ENCODE measurements at places on chromosomes 6 and 20.

- DNase-seq = no peak
Measured at GRCh38 chr6:139016337-139017213, 12.0 kb upstream of the ABRACL start.

GRCh38 chr6:30162265-30163089 is 869 bp upstream of the TRIM15 start:
- no peak for DNase-seq

GRCh38 chr6:32883789-32884188 is 29.8 kb downstream of the PSMB9 start:
- DNase-seq = no peak

GRCh38 chr6:142746524-142746923 is 198.5 kb downstream of the HIVEP2 start:
- DNase-seq = no peak

GRCh38 chr6:149935668-149936067 is 6.1 kb upstream of the ULBP2 start:
- no peak for DNase-seq

- no peak for DNase-seq
Measured at GRCh38 chr20:34131491-34131890, 19.4 kb upstream of the EIF2S2 start.

DNA sequence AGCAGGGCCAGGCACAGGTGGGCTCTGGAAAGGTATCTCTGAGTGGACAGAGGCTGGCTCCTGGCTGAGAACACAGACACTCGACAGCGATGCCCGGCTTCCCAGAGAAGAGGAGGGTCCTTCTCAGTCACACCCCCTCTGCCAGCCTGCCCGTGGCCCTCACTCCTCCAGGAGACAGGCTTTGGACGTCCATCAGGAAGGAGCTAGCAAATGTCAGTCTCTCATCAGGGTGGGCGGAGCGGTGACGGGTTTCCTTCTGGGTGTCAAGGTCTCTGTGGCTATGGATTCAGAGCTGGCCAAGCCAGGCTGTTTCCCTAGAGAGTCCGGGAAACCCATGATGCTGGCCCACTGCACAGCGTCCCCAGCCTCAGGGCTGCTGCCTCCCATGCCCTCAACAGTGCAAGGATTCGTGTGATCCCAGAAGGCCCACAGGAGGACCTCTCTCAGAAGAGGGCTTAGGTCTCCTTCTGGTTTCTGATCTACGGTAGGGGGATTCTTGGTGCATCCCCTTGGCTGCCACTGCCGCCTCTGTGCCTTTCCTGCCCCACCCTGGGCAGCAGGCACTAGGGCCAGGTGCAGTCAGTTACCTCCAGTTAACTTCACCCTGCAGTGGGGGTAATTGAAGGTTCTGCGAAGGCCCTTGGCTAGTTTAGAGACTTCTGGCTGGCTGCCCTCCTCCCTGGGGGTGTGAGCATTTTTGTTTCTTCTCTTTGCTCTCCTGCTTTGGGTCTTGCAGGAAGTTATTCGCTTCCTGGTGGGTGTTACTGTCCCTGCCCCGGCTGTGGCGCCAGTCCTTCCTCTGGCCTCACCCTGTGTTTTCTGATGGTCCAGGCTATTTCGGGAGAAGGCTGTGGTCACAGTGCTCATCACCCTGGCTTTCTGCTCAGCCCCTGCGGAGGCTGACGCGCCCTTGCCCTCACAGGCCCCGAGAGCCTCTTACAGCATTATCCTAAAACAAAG is 80.2 kb downstream of the CDH4 start:
- no peak for DNase-seq

GRCh38 chr6:38172739-38173410 is 353.3 kb downstream of the ZFAND3 start:
- DNase-seq = no peak

GRCh38 chr6:110287462-110288341 is 70.4 kb downstream of the METTL24 start:
- DNase-seq = no peak

GRCh38 chr20:40359131-40359912 is 329.7 kb downstream of the MAFB start:
- no peak for DNase-seq

- DNase-seq = no peak
Measured at GRCh38 chr20:5973971-5974370, 23.5 kb downstream of the MCM8 start.

GRCh38 chr20:61516346-61517208 is 264.5 kb downstream of the CDH4 start:
- no peak for DNase-seq

DNA sequence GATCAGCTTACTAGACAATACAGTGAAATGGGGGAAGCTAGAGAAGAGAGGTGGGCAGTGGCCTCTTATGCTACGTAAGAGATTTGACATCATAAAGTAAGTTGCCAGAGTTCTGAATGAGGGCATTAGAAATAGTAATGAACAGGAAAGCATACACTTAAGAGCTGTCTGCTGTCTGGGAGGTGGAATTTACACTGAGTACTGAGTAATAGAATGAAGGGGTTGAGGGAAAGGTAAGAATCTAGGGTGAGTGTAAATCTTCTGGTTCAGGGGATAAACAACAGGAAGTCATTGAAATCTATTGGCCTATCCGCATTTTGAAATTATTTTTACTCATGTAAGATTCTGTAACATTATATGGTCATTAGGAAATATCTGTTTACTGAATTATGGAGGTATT is 35.8 kb downstream of the HLA-DMB start:
- no peak for DNase-seq

- DNase-seq = peak; percentile 74
Measured at GRCh38 chr20:46545077-46545826, 5.2 kb downstream of the OCSTAMP start.

- no peak for DNase-seq
Measured at GRCh38 chr6:100427452-100427851, 37.3 kb downstream of the SIM1 start.

DNA sequence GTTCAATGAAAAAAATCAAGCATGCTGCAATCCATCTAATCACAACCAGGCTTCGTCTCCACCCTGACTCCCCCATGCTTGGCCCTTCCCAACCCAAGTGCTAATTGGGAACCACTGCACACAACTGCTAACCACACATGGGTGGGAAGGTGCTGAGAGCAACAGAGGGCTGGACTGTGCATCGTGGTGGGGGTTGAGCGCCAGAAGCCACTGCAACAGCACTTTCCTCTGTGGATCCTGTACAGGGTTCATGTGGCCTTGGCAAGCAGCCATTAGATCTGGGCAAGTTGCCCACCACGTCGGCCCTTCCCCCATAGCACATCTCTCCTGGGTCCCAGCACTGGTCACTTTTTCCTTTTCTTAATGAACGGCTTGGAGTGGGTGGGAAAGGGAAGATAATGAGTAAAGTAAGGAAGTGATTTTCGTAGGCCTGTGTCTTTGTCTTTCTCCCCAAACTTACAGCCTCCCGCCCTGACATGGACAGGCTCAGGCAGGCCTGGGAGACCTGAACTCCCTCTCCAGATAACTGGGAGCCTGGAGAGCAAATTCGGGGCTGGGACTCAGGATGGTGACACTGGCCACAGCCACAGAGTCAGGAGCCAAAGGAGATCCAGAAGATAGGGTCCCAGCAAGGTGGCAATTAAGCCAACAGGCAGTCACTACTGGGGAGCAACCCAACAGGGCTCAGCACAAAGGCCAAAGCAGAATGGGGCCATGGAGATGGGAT is 34.4 kb upstream of the MRPS10 start:
- no peak for DNase-seq

DNA sequence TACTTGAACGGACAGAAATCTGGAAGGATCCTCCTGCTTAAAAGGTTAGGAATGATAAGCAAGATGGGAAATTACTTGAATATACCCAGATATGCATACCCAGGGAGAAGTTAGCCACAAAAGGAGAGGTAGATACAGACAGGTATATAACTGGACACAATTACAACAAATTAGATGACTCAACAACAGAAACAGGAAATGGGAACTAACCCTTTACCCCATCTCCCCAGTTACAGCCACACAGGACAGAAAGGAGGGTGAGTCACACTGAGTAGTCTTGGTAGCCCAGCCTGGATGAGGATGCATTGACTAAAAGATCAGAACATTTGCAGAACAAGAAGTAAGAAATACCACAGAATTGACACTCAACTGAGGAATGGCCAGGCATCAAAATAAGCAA is 61.2 kb downstream of the C6orf52 start:
- peak; percentile 5 for DNase-seq

GRCh38 chr20:59772373-59772705 is 161.1 kb downstream of the SYCP2 start:
- DNase-seq = no peak

DNA sequence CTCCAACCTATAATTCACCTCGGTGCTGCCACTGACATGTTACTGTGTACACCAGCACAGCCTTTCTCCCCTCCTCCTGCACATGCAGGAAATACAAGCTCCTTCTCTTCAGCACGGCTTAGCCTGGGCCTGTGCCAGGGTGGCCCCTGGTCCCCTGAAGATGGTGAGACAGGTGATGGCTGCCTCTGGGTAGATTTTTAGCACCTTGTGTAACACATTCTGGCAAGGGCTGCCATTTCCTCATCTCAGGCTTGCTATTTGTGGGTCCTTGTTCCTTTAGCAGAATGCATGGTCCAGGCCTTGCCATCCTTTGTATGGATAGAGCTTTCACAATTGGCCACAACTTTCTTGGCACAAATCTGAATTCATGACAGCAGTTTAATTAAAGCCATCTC is 151.3 kb downstream of the CDC5L start:
- DNase-seq = no peak

DNA sequence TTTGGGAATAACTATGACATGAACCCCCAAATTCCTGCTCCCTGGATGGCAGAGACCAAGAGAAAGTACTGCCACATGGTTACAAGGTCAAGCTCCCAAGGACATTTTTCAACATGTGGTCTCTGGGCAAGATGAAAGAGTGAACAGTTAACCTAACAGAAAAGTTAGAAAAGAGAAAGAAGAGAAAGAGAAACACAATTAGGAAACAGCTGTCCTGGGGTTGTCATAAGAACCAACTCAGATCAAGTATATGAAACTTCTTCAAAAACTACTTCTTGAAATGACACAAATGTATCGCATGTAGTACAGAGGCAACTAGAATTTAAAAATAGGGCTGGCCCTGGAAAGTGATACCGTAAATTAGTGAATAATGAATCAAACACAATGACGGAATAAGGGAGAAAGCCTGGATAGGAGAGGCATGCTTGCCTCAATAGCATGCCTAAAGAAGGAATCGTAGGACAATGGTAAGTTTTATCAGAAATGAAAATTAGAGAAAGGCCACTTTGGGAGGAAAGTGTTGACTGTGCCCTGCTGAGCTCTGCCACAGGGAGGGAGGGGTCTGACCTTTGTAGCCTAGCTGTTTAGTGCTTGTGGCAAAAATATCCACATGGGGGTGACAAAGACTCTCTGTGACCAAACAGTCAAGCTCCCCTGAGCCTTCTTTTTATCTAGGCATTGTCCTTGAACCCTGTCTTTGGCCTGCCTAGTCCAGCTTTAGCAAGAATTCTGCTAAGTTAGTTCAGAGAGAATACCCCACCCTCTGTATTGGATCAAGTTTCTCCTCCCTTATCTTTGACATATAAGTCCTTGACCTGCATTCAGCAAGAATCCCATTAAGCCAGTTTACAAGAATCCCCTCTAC is 4.3 kb upstream of the DCBLD1 start:
- no peak for DNase-seq

- DNase-seq = no peak
Measured at GRCh38 chr6:7887278-7887991, 23.2 kb downstream of the TXNDC5 start.

GRCh38 chr6:57109880-57110279 is 19.9 kb downstream of the ZNF451 start:
- DNase-seq = no peak

DNA sequence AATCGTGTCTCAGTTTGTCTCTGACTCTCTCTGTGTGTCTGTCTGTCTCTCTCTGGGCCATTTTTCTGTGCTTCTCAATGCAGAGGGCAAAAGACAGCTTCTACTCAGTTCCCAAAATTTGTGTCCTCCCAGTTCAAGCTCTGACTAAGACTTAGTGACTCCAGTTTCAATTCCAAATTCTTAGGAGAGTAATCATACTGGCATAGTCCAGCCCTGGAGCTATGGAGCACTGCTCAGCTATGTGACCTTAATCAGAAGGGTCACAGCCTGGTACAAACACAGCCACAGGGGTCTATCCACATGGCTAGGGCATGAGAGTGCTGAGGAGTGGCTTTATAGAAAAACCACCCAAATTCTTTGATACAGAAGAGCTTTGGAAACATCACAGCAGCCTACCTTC is 91.9 kb downstream of the FOXF2 start:
- no peak for DNase-seq

GRCh38 chr6:111555036-111555435 is 50.6 kb downstream of the TRAF3IP2 start:
- DNase-seq = no peak

GRCh38 chr20:14199111-14199510 is 138.3 kb downstream of the FLRT3 start:
- DNase-seq = no peak

DNA sequence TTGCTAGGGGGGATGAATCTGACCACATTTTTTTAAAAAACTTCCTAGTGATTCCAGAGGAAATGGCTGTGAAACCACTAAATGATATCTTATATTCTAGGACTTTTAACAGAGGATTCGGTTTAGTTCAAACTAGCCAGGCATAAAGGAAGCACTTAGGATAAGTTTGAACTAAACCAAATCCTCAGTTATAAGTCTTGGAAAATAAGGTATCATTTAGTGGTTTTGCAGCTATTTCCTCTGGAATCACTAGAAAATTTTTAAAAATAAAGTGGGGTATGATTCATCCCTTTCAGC is 327.9 kb upstream of the QKI start:
- DNase-seq = no peak

- no peak for DNase-seq
Measured at GRCh38 chr6:134634466-134634865, 315.4 kb downstream of the ALDH8A1 start.

DNA sequence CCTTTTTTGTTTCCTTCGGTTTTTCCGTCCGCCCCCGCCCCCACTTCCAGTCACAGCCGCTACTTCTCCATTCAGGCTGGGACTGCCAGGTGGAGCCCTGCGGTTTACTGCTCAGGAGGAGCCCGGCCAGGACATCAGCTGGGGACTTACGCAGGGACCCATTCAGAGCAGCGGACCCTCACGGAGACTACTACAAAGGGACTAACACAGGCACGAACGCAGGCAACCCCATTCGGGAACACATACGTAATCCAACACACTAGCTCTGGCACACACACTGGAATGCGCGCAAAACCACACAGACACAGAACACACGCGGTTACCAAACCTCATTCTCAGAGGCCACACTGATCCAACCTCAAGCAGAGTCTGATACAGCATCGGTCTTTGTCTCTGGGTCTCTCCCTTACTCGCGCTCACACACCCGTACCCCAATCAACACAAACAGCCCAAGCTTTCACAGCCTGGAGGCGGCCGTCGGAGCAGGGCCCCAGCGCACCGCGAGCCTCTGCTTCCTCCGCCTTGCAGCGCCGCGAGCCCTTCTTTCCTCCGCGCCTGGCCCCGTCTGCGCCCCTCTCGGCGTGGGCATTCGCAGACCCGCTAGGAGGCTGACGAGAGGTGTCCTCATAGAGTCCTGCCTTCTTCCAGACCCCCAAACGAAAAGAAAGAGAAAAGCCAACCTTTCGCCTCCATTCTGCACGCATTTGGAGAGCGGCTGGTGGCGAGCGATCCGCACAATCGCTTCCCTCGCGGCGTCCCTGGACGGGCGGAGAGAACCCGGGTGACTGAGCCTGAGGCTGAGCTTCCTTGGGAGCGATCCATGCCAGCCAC is 1.1 kb upstream of the SLC32A1 start:
- no peak for DNase-seq

GRCh38 chr20:18909254-18909653 is 95.7 kb downstream of the SCP2D1 start:
- DNase-seq = no peak

Data from T-helper 2 cell treated with Interferon-gamma antibody and Interleukin-4, amounts not matched to agents 5 μg/mL and 100 μg/mL, for 36 hours (primary cell).